ENCODE measurements at places on chromosomes 11 and 22.

DNA sequence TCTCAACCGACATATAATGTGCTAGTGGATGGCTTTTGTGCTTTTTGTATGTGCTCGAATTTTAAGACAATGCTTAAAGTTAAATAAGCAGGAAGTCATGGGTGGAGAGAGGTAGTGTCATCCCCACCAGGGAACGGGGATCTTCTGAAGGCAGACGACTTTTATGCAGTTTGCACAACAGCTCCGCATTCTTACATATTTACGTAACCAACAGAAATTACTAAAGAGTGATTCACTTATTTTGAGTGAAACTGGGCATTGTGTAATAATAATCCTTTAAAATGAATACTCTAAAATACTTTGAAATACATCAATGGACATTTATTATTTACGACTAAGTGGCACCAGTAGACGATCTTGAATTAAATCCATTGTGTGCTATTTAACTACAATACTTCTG is 305.1 kb downstream of the CNTN5 start:
- no peak for DNase-seq

GRCh38 chr11:120261321-120261720 is 21.4 kb downstream of the POU2F3 start:
- no peak for DNase-seq

GRCh38 chr11:10659339-10660216 is 34.0 kb downstream of the IRAG1 start:
- DNase-seq: no peak

DNA sequence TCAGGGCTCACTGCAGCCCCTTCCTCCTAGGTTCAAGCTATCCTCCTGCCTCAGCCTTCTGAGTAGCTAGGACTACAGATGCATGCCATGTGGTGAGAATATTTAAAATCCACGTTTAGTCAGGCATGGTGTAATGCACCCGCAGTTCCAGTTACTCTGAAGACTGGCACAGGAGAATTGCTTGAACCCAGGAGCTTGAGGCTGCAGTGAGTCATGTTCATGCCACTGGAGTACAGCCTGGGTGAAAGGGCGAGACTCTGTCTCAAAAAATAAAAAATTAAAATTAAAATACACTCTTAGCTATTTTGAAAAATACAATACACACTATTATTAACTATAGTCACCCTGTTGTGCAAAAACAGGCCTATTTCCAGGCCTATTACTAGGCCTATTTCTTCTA is 38.4 kb downstream of the NOX4 start:
- no peak for DNase-seq

DNA sequence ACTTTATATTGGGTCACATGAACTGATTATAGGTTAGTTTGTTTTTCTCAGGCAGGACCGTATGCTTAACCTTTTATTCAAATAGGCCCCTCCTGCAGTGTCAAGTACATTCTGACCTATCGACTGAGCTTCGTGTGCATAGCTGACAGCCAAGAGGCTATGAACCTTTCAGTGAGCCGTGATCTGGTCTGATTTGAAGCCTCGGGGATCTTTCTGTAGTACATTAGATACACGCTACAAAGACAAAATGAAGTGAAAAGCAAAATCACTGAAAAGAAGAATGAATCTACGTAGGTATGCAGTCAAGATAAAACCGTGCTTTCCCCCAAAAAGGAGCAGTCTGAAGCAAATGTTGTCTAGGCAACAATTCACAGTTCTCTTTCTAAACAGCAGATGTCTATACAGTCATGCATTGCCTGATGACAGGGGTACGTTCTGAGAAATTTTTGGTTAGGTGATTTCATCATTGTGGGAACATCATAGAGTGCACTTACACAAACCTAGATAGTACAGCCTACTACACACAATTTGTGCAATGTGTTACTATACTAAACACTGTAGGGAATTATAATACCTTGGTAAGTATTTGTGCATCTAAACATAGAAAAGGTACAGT is 18.1 kb downstream of the JHY start:
- no peak for DNase-seq

- no peak for DNase-seq
These were observed 195 bp upstream of the CREB3L1 start for GRCh38 chr11:46277313-46277621.

- DNase-seq: no peak
These were observed 41.4 kb upstream of the CLDN5 start for GRCh38 chr22:19565382-19566278.

- DNase-seq: no peak
These were observed 46.1 kb downstream of the SMIM38 start for GRCh38 chr11:69201764-69202370.

GRCh38 chr11:87573708-87574107 is 536.0 kb downstream of the TMEM135 start:
- no peak for DNase-seq

- DNase-seq: no peak
These were observed 3.2 kb downstream of the RASSF7 start for GRCh38 chr11:563812-564578.

GRCh38 chr22:24703101-24703500 is 71.4 kb downstream of the PIWIL3 start:
- DNase-seq: no peak

GRCh38 chr22:50282361-50283155 is 12.4 kb upstream of the MAPK11 start:
- DNase-seq: no peak

DNA sequence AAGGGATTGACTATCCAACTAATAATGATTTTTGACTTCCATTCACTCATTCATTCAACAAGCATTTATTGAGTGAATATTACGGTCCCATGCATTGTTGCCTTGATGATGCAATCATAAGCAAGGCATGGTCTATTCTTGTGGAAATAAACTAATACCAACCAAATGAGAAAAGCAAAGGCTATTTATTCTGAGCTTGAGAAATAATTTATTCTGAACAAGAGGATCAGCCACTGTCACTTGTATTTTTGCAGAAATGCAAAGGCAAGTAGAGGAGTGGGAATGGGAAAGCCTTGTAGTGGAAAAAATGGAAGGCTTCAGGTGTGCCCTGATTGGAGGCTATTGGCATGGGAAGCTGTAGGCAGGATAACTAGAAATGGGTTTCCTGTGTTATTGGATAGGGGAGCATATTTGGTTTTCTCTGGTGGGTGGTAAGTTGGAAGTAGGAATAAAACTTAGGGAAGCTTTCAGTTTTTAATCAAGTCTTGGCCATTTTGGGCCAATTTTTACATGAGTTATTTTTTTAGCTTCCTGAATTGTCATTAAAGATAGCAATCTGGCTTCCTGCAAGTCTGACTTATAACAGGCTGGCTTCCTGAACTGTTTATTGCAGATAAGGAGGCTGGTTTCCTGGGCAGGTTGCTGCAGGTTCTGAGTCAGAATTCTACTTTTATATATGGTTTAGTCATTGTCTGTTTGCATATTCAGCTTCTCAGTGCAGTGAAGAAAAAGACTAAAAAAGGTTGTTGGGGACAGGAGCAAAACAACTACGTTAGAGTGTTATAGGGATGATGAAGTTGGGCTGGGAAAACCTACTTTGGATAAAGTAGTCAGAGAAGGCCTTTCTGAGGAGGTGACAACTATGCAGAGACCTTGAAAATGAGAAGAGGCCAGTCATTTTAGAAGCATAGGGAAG is 106.7 kb downstream of the APIP start:
- no peak for DNase-seq

GRCh38 chr11:34915136-34916014 is 804 bp downstream of the APIP start:
- no peak for DNase-seq

- no peak for DNase-seq
These were observed 1.4 kb downstream of the BAD start for GRCh38 chr11:64283092-64283491.

- no peak for DNase-seq
These were observed 766.2 kb upstream of the LRRC4C start for GRCh38 chr11:42225664-42226063.

DNA sequence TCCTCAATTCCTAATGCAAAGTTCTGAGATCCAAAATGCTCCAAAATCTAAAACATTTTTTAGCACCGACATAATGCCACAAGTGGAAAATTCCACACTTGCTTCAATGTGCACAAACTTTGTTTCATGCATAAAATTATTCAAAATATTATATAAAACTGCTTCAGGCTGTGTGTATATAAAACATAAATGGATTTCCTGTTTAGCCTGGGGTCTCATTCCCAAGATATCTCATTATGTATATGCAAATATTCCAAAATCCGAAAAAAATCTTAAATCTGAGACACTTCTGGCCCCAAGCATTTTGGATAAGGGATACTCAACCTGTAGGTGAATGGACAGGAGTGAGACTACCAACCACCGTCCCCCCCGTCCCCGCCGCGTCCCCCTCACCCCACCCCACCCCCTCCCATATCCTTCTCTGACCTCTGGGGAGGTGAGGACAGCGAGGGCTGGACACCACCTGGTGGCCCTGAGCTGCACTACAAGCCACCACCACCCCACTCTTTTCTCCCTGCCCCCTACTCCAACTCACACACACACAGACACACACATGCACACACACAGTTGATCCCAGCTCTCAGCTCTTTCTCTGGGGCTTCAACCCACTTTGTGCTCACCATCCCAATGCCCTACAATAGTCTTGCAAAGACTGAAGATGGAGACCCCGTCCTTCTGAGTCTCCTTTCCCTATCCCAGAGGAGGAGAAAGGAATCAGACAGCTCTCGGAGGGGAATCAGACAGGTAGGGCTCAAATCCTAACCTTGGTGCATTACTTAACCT is 101.0 kb downstream of the PDE2A start:
- DNase-seq: no peak

- DNase-seq: no peak
These were observed 83.6 kb downstream of the KCNJ1 start for GRCh38 chr11:128783513-128783912.

GRCh38 chr11:112599856-112600533 is 339.3 kb upstream of the PLET1 start:
- DNase-seq: no peak

- DNase-seq: no peak
These were observed 114.9 kb downstream of the C11orf91 start for GRCh38 chr11:33585586-33586209.

GRCh38 chr11:45079943-45080719 is 66.3 kb upstream of the PRDM11 start:
- peak; percentile 59 for DNase-seq

GRCh38 chr22:38503021-38503420 is 3.1 kb downstream of the DDX17 start:
- no peak for DNase-seq

DNA sequence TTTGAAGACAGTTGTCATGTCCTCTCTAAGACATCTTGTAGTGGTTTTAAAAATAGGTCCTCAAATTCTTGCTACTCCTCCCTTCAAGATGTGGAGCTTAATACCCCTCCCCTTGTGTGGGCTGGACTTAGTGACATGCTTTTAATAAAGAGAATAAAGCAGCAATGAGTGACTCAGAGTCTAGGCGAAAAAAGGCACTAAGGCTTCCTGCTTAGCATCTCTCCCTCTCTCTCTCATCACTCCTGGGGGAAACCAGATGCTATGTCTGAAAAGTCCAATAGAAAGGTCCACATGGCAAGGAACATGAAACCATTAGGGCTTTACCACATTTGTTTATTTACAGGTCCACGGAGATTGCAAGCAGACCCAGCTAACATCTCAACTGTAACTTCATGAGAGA is 11.7 kb downstream of the SERGEF start:
- no peak for DNase-seq
